ENCODE measurements at places on chromosomes 11 and 22.

DNA sequence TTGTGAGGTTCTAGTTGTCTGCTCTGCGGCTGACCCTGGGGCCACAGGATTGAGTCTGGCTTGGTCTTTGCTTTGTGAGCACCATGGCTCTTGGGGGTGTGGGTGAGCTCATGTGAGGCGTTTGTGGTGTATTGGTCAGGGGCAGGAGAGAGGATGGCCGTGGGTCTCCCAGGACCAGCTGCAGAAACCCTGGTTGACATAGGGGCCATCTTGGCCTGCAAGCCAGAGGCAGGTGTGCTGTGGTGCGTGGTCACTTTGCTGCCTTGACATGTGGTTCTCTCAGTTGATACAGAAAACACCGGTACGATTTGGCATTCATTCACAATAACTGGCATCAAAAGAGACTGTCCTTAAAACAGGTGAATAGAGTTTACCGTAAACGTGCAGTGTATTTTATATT, 11.3 kb downstream of the PHRF1 start:
- DNase-seq, result no peak

GRCh38 chr11:34632105-34632791, 11.4 kb downstream of the EHF start:
- no peak for DNase-seq

GRCh38 chr11:123594188-123594901, 60.1 kb downstream of the SCN3B start:
- DNase-seq, result no peak

GRCh38 chr22:24400726-24401596, 26.4 kb upstream of the ADORA2A start:
- no peak for DNase-seq

DNA sequence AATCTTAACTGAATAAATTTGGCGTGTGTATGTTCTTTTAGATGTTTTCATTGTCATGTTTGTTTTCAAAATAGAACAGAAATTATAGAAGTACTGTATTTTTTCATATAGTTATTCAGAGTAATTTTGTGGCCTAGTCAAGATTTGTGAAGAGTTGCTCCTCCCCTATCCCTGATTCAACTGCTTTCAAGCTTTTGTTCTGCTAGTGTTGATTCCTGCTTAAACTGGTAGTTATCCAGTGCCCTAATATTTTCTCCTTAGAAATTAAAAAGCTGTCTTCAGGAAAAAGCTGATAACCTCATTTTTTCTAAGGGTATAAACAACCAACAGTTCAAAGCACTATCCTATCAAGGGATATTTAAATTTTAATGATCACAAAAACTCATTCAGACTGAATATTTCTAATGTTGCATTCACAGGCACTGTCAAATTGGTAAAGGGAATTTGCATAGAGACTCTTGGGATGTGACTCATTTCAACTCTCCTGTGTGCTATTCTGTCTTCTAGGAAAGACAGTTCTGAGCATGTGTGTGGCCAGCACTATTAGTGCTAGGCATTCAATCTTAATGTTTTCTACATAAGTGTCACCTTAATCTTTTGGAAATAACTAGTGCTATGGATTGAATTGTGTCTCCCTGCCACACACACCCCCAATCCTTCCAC, 1776.0 kb downstream of the LRRC4C start:
- no peak for DNase-seq

DNA sequence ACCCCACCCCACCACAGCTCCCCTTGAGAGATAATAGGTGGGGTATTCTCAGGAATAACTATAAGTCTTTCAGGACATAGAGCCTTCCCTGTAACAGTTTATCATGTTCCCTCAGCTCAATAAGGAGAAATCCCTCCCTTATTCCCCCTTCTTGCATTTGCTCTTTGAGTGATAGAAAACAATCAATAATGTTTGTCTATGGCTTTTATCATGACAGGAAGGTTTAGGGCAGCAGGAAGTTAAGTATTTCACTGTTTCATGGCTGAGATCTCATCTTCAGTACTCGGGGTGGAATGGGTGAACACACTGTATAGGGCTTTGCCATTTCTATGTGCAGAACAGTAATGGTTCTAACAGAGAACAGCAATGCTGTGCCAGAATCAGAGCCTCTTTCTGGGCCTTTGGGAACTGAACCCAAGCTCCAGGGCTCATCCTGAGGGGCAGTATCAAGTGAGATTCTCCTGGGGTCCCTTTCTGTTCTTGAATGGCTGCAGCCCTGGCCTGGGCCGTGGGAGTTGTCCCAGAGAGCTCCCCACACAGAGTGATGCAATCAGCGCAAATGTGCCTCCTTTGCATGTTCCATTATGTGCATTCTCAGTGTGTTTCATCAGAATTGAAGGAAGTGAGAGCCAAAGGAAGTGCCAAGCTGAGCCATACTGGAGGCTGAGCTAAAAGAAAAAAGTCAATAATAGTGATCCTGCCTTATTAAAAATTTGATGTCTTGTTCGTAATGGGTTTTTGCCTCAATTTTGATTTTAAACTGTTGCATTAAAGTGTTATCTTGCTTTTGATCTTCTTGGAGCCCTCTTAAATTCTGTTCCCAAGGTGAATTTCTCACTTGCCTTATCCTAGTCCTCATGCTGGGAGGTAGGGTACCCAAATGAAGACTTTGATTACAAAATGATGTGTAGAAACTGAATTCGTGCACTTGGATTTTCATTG, 2.9 kb upstream of the CYP2R1 start:
- DNase-seq, result no peak

Data from T-helper 22 cell (primary cell).